ENCODE measurements at places on chromosomes 4 and X.

DNA sequence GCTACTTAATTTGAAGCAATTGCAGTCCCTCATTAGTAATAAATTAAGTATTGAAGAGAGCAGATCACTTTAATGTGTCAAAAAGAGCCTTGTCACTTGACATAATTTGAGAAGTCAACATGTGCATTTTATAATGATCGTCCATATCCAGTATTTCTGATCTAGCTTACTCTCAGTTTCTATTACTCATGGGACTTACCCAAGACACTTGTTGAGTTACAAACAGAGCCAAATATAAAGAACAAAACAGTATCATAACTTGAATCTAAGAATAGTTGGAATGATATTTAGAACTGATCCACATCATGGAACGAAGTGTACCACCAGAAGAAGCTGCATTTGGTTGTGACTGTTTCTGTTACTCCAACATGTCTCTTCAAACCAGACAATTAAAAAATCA lies 54.7 kb downstream of the SLITRK4 start:
- no peak for DNase-seq

GRCh38 chr4:153514001-153514526 lies 47.9 kb downstream of the TMEM131L start:
- no peak for DNase-seq

GRCh38 chr4:69617083-69617694 lies 22.3 kb downstream of the UGT2A2 start:
- DNase-seq = no peak

DNA sequence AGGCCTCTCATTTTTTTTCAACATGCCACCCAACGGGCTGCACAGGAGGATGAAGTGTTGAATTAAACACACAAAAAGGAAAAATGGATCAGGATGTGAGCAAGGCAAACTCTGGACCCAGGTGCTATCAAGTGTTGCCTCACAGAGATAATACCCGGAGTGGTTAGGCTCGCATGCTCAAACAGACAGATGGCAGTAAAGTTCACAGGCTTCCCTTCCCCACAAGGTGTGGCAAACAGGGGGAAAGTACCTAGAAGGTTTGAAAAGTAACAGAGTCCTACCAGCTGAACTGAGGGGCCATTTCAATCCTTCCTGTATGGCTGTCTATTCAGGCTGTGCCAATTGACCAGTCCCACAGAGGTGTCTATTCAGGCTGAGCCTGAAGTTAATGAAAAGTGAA lies 123.9 kb upstream of the GC start:
- no peak for DNase-seq

GRCh38 chr4:1183985-1184773 lies 11.8 kb upstream of the SPON2 start:
- no peak for DNase-seq

DNA sequence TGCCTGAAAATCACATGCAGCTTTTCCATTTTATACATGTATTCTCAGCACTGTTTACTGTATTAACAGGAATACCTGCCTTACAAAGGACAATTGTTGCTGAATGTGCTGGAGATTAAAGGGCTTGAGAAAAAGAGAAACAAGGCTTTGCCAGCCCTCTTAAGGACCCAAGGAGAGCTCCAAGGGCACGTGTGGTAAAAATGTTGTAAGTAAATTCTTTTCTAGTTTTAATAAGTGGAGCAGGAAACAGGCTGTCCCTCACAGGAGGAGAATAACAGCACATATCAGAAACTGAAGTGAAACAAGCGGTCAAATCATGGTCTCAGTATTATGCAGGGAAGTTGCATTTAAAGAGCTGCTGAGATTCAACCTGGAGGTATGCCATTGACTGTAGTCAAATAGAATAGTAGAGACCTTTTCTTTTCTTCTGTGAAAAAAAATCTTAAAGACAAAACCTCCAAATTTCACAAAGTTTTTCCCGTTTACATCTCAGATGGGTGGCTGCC lies 18.5 kb downstream of the IGFBP7 start:
- no peak for DNase-seq

DNA sequence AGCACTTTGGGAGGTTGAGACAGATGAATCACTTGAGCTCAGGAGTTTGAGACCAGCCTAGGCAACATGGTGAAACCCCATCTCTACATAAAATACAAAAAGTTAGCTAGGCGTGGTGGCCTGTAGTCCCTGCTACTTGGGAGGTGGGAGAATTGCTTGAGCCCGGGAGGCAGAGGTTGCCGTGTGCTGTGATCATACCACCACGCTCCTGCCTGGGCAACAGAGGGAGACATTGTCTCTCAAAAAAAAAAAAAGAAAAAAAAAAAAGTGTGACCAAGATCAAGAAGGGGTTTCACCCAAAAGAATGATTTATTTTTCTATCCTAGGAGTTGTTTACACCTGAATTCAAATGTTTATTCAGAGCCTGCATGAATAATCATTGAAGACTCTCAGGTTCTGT lies 572.4 kb upstream of the GALNT7 start:
- no peak for DNase-seq

DNA sequence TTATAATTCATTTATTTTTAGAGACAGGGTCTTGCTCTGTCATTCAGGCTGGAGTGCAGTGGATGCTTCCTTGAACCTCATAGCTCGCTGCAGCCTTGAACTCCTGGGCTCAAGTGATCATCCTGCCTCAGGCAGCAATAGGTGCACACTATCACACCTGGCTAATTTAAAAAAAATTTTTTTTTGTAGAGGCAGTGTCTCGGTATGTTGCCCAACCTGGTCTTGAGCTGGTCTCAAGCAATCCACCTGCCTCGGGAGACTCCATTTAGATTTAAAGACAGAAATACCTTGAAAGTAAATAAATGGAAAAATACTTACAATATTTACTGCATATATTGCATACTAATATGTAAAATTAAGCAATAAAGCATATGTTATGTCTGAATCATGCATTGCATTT lies 40.3 kb upstream of the MAB21L2 start:
- no peak for DNase-seq

GRCh38 chr4:2070421-2071251 lies 11.5 kb downstream of the NAT8L start:
- DNase-seq = no peak

- no peak for DNase-seq
These were observed 352.1 kb downstream of the KCNIP4 start for GRCh38 chr4:21596521-21596920.

GRCh38 chr4:3321295-3321889 lies 28.6 kb downstream of the RGS12 start:
- no peak for DNase-seq

GRCh38 chr4:143482840-143483239 lies 30.7 kb upstream of the SMARCA5 start:
- no peak for DNase-seq

- no peak for DNase-seq
These were observed 138.9 kb upstream of the SMIM31 start for GRCh38 chr4:164614999-164615398.

- no peak for DNase-seq
These were observed 100.2 kb downstream of the LNX1 start for GRCh38 chr4:53490965-53491622.

- DNase-seq = no peak
These were observed 260.7 kb downstream of the COL25A1 start for GRCh38 chr4:109041463-109042360.

- DNase-seq = no peak
These were observed 28.6 kb upstream of the CYP2U1 start for GRCh38 chr4:107902715-107903114.

- no peak for DNase-seq
These were observed 313.0 kb downstream of the ARHGAP10 start for GRCh38 chr4:148044912-148045352.

DNA sequence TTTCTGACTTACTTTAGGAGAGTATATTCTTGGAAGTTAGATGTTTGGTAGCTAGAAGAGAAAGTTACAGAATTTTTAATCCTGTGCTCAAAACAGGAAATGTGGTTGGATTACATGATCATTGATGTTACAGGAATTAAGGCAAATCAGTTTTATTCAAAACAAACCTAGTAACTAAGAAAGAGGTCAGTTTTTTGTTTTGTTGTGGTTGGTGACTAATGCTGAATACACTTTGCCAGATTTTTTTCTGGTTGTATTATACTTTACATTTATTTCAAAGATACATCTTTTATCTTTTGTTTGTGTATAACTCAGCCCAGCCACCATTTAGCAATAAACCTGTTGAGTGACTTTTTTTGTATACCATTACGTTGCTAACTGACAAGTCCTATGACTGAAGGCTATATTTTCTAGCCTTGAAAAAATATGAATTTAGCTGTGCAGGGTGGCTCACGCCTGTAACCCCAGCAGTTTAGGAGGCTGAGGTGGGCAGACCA lies 116.7 kb downstream of the KLHL8 start:
- no peak for DNase-seq

GRCh38 chrX:16310326-16310725 lies 143.0 kb downstream of the MAGEB17 start:
- no peak for DNase-seq

DNA sequence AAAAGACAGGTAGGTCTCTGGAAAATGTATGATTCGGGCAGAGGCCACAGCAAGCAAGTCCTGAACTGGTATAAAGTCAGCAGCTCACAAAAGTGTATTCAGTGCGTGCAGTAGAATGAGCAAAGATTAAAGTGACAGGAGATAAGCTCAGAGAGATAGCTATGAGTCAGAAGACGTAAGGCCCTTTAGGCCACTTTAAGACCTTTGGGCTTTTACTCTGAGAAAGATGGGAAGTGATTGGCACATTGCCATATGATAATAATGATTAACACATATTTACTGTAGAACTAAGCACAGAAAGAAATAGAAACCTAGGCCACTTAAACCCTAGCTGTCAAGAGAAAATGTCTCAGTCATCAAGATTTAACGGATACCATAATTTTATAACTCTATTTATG lies 51.7 kb downstream of the TBCK start:
- no peak for DNase-seq

DNA sequence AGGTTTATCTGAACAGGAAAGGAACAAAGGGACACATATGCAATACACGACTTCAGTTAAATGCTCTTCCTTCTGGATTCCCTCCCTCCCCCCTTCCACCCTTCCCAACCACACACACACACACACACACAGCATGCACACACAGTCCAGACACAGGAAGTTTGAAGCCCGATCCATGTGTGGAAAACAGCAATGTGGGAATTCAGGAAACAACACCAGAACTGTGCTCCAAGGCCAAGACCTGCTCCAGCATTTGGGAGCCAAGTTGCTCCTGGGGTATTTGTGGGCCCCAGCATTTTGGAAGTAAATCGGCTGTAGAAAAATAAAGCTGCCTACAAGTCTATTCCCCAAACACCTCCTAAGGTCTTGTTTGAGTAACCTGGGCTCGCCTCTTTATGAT lies 5.6 kb upstream of the AMOT start:
- DNase-seq = no peak

DNA sequence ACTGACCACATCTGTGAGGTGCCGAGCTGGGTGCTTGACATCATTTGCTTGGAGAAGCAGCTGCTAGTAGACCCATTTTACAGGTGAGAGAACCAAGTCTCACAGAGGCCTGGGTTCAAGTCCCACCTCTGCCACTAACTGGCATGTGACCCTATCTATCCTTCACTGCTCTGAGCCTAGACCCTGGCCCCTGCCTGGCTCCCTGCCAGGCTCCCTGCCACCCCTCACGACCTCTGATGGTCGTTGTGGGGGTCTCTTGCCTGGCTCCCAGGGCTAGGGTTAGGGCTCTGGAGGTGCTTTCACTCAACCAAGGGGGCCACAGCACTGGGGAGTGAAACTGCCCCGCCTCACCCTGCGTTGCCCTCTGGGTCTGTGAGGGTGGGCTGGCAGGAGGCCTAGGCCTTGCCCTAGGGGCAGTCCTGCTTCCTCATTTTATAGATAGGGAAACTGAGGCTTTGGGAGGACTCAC lies 7.2 kb upstream of the ADD1 start:
- no peak for DNase-seq

DNA sequence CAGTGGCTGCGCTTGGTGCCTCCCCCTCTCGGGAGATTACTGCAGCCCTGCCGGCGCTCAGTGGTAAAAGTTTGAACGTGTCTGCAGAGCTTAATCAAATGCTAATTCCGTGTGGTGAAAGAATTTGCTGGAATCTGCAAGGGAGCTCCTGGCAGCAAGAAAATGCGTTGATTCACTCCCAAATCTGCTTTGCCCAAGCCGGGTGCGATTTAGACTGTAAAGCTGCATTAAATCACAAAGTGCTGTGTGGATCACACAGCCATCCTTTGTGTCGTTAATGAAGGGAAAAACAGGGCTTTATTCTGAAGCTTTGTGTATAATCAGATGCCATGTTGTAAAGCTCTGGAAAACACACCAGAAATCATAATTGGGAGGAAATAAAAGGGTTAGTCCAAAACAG lies 444.1 kb downstream of the BCOR start:
- no peak for DNase-seq

- DNase-seq = no peak
These were observed 6.8 kb upstream of the DYNLT3 start for GRCh38 chrX:37854148-37854547.

GRCh38 chr4:83308672-83309071 lies 24.1 kb upstream of the COQ2 start:
- DNase-seq = no peak

DNA sequence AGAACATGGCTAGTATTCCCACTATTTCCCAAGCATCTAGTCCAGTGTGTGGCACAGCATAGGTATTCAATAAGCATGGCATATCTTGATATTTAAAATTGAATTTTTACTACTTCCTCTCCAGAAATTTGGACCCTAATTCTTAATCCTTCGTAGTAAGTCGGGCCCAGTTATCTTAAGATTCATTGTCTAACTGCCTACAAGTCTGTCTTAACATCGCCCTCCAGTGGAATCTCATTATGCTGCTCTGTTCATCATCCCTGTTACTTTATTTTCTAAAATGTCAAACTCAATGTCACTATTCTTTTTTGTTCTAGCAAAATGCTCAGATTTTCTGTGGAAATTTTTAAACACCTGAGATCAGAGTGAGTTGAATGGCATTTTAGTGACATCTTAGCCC lies 606.2 kb downstream of the KLHL13 start:
- DNase-seq = no peak

DNA sequence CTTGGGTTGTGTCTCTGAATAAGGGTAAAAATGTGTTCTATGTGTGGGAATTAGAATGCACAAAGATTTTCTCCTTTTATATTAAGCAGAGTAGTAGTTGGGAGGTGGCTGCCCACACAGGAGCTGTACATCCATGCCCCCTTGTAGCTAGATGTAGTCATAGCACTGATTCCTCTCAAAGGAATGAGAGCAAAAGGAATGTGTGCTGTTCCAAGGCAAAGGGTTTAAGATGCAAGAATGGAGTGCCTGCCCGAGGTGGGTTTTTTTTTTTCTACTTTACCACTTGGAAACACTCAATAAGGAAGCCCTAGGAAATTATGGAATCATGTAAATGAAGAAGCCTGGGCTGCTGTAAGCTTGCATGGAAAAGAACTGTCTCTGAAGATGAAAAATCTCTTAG lies 2183.2 kb upstream of the AGA start:
- no peak for DNase-seq

- DNase-seq = no peak
These were observed 345.2 kb upstream of the GRID2 start for GRCh38 chr4:91958596-91958995.

- no peak for DNase-seq
These were observed 177.9 kb upstream of the IL15 start for GRCh38 chr4:141458501-141458900.

Data from stimulated activated CD8-positive, alpha-beta memory T cell treated with anti-CD3 and anti-CD28 coated beads, Interleukin-4, amount 100 ng/mL, for 4 hours (primary cell).